Hypothalamus (tissue), 51 donors: ENCODE measurements at places on chromosomes 7 and 10.

- no peak for DNase-seq
Observed at GRCh38 chr7:18366394-18366793, 129.2 kb upstream of the HDAC9 start.

GRCh38 chr10:92829042-92829785 lies 19.1 kb upstream of the EXOC6 start:
- no peak for DNase-seq

- no peak for DNase-seq
Observed at GRCh38 chr10:35056686-35057085, 33.5 kb downstream of the CUL2 start.

- DNase-seq: no peak
Observed at GRCh38 chr10:4057725-4058513, 272.9 kb upstream of the KLF6 start.

- DNase-seq: no peak
Observed at GRCh38 chr7:81218480-81219106, 299.7 kb upstream of the SEMA3C start.

GRCh38 chr10:61390851-61391250 lies 62.3 kb downstream of the TMEM26 start:
- DNase-seq: no peak

GRCh38 chr10:59586407-59586891 lies 123.2 kb downstream of the SLC16A9 start:
- DNase-seq: no peak

GRCh38 chr7:23058408-23059096 lies 44.6 kb upstream of the HYCC1 start:
- DNase-seq: no peak

DNA sequence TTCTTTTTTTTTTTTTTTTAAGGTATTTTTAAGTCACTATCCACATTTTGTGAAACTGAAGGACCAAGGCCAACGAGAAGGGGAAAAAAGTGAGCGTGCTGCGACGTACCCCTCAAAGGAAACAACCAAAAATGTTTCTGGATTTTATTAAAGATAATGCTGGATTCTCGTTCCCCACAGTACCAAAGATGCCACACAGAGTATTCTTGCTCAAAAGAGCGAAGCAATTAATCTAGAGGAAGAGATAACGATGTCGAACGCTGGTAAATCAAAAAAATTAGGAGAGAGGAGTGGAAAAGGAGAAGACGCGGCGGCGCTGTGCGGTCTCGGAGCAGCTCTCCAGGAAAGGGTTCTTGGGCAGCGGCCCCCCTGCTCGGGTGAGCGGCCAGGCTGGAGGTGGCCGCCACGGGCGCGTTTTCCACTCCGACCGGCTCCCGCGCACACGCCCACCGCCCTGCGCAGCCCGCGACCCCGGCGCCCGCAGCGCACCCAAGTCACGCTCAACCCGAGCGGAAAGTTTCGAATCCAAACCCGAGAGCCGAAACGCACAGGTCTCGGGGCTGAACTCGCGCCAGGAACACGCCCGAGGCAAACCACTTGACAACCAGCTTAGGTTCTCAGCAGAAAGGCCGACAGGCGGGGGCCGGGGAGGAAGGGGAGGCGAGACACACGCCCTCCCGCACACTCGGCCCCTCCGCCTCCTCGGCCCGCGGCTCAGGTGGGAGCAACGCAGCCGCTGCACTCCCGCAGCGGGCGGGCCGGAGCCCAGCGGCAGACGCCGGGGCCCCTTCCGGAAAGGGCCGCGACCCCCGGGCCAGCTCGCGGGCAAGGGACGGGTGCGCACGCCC lies 989 bp downstream of the SRPK2 start:
- DNase-seq: peak; percentile 27
